ENCODE measurements at places on chromosomes 1 and 21.

GRCh38 chr1:20987831-20988825 is 188.6 kb downstream of the EIF4G3 start:
- DNase-seq: no peak

GRCh38 chr1:36400825-36401601 is 3.3 kb upstream of the LSM10 start:
- no peak for DNase-seq

DNA sequence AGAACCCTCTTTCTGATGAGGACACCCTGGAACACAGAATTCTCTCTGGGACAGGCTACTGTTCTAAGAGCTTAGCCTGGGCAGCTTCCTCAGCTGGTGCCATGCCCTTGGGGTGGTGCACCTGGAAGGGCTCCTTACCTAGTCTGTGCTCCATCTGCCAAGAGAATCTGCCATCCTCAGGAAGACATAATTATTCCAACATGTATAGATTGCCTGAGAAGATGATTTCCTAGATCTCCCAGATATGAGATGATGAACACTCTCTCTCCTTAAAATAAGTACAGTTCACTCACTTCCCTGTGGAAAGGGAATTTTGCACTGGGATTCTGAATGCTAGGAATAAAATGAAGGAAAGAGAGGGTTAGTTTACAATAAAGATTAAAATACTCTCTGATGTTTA is 87.6 kb downstream of the NENF start:
- no peak for DNase-seq

DNA sequence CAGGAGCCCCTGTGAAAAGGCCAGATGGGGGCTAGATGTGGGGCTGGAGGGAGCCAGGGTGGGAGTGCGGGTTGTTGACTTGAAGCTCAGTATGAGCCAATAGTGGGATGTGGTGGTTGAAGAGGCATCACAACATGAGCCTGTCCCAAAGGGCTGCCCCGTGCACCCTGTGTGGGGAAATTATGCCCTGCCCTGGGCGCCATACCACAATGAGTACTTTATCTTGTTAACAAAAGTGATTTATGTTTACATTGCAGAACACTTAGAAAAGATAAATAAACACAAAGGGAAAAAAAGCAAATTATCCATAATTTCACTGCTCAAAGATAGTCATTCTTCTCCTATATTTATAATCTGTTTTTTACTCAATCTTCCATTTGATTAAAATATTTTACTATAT is 1.6 kb upstream of the NFASC start:
- no peak for DNase-seq

DNA sequence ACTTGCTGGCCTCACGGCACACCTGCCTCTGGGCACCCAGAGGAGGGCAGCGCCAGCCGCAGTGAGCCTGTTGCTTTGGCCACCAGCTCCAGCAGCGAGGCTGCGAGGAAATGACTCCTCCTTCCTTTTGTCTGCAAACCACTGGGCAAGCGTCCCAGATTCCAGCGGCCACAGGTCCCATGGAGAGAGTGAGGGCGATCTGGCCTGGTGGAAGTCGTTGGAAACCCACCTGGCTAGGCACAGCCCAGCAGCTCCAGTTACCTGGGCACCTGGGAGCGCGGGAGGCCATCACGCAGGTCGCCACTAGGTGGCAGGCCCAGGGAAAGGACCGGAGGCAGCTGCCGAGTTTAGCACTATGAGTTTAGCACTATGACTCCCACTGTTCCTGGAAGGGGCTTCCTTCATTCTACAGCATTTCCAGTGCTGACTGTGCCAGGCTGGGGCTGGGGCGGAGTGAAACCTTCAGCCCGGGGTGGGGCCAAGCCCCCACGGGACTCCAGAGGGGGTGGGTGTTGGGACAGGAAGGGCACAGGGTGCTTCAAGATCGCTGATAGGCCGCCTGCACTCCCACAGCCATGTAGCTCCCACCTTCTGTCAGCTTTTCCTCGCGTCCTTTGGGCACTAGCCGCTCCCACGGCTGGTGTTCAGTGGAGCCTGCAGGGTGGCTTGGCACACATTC is 1.1 kb upstream of the ESPN start:
- DNase-seq: peak; percentile 63

DNA sequence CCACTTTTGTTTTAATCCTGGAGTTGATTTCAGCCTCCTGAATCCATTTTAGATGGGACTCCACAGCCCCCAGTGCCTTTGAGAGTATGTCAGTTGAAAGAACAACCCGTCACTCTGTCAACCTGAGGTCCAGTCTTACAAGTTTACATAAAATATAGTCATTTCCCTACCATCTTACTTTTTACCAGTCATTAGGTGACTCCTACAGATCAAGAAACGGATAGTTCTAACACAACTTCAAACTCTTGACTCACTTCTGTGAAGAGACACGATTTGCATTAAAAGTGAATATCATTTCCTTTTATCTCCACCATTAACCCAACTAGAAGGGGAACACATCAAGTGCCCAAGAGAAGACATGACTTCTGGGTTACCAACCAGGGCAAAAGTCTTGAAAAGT is 147.1 kb downstream of the NTPCR start:
- DNase-seq: no peak

DNA sequence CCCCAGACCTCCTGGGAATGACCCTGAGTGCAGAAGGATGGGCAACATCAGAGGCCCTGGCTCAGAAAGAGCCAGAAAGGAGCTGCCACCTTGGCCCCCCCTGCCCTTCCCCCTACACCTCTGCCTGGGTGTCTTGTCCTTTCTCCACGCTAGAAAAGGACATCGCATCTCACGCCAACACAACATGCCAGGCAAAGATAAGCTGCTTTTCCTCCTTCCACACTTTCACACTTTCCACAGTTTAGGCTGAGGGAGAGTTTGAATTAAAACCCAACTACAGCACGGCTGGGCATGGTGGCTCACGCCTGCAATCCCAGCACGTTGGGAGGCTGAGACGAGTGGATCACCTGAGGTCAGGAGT is 109.5 kb downstream of the SPSB1 start:
- DNase-seq: no peak

DNA sequence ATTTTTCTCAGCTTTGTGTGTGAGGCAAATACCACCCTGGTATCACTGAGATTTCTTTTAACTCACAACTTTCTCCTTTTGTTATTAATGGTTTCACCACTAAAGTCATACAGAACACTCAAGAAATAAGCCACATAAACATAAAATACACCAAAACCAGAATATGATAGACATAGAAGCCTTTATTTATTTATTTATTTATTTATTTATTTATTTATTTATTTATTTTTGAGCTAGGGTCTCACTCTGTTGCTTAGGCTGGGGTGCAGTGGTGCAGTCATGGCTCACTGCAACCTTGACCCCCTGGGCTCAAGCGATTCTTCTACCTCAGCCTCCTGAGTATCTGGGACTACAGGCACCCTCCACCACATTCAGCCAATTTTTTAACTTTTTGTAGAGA is 12.5 kb downstream of the KRTAP8-1 start:
- DNase-seq: no peak
